ENCODE measurements at places on chromosomes 5 and 9.

DNA sequence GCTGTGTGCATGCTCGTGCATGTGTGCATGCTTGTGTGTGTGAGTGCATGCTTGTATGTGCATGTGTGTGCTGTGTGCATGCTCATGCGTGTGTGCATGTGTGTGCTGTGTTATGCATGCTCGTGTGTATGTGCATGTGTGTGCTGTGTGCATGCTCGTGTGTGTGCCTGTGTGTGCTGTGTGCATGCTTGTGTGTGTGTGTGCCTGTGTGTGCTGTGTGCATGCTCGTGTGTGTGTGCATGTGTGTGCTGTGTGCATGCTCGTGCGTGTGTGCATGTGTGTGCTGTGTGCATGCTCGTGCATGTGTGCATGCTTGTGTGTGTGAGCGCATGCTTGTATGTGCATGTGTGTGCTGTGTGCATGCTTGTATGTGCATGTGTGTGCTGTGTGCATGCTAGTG is 30.3 kb upstream of the SH3PXD2B start:
- DNase-seq = no peak

DNA sequence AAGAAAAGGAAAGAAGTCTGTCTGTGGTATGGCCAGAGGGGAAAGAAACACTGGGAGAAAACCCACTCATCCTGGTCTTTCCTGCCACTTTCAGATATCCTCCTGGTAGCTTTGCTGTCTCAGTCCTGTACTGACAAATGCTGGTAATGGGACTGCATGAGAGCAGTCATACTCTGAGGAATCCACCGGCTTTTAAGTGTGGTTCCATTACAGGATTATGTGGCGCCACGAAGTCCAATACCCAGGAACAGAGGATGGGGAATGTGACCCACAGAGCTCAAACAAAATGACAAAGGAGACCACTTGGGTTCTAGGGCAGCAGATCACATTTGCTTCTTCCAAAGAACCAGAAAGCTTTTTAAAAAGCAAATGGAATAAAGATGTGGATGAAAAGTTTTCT is 26.3 kb upstream of the FBP1 start:
- DNase-seq = no peak

GRCh38 chr9:115191667-115192066 is 73.7 kb upstream of the TNC start:
- DNase-seq = no peak

GRCh38 chr9:87973122-87973521 is 1.2 kb downstream of the CDK20 start:
- no peak for DNase-seq

- DNase-seq = no peak
Measured at GRCh38 chr9:95826183-95826838, 49.2 kb upstream of the ERCC6L2 start.

GRCh38 chr9:23041466-23041865 is 594.8 kb downstream of the DMRTA1 start:
- no peak for DNase-seq

DNA sequence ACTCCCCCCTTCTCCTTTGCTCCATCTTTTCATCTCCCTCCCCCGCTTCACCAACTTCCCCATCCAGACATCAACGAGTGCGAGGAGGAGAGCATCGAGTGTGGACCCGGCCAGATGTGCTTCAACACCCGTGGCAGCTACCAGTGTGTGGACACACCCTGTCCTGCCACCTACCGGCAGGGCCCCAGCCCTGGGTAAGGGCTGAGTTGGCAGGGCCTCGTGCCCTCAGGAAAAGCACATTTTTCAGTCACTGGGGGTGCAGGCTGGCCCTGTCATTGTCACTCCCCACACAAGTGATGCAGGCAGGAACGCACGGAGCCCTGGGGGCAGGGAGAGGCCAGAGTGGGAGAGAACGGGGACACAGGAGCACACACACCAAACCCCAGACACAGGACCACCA is 12.4 kb upstream of the ASS1 start:
- no peak for DNase-seq

DNA sequence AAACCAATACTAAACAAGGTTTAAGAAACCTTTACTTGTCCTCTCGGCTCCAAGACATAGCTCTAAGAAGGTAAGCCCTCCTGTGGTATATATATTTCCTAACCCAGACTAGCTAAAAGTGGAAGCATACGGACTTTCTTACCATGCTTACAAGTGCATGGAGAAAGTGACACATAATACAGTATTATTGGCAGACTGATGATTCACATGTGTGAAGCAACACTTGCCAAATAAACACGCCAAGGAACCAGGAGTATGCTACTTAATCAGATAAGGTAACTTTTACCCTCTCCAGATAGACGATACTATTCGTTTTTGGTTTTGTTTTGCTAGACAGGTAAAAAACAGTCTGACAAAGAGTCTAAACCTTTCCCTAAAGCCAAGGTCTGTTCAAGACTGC is 264.1 kb downstream of the MLLT3 start:
- DNase-seq = no peak

- peak; percentile 39 for DNase-seq
Measured at GRCh38 chr9:92438900-92439526, 14.7 kb upstream of the OMD start.

DNA sequence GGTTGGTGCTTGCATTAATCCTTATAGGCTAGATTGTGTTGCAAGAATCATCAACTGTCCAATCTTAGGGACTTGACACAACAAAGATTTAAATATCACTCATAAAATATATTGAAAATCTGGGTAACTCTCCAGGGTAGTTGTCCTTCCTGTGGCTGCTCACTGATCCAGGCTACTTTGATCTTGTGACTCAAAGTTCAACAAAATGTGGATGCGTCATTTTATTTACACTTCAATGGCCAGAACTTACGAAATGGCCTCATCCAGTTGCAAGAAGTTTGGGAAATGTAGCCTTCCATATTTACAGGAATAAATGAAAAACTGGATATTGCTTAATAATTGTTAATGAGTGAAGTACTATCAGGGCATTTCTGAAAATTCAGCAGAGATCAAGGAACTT is 235.5 kb upstream of the ACTBL2 start:
- DNase-seq = no peak

DNA sequence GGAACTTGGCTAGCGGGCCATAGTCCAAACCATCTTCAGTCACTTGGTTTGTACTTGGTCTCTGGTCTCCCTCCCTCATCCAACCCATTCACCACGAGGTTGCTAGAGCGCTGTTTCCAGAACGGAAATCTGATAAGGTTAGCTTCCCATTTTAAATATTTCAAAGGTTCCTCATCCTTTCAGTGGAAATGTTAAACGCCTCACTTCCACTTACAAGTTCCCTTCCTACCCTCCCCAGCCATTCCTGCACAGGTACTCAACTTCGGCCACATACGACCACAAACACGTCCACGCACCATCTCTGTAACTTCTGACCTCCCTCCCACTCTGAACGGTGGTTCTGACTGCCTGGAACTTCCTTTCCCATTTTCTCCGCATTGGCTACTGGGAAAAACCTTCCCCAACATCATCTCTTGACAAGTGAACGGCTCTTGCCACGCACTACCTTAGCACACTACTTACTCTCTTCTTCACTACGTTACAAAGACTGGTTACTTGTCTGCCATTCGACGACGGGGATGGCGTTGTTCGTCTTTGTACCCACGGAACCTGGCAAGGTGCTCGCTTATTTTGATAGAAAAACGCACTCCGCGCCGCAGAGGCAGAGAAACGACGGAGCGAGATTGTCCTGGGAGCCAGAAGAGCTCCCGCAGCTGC is 629 bp downstream of the CCNH start:
- peak; percentile 8 for DNase-seq

GRCh38 chr9:98117984-98118639 is 910 bp downstream of the TRIM14 start:
- DNase-seq = peak; percentile 16

DNA sequence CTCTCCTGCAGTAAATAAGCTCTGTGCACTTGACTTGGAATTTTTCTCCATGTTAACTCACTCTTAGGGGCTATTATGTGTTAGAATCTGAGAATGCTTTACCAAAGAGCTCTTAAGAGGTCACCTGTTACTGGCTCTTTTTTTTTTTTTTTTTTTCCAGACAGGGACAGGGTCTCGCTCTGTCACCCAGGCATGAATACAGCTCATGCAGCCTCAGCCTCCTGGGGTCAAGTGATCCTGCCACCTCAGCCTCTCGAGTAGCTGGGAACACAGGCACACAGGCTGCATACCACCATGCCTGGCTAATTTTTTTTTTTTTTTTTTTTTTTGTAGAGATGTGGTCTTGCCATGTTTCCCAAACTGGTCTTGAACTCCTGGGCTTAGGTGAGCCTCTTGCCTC is 22.1 kb downstream of the HMGXB3 start:
- DNase-seq = no peak

GRCh38 chr5:66814146-66814991 is 218.2 kb downstream of the MAST4 start:
- peak; percentile 44 for DNase-seq

DNA sequence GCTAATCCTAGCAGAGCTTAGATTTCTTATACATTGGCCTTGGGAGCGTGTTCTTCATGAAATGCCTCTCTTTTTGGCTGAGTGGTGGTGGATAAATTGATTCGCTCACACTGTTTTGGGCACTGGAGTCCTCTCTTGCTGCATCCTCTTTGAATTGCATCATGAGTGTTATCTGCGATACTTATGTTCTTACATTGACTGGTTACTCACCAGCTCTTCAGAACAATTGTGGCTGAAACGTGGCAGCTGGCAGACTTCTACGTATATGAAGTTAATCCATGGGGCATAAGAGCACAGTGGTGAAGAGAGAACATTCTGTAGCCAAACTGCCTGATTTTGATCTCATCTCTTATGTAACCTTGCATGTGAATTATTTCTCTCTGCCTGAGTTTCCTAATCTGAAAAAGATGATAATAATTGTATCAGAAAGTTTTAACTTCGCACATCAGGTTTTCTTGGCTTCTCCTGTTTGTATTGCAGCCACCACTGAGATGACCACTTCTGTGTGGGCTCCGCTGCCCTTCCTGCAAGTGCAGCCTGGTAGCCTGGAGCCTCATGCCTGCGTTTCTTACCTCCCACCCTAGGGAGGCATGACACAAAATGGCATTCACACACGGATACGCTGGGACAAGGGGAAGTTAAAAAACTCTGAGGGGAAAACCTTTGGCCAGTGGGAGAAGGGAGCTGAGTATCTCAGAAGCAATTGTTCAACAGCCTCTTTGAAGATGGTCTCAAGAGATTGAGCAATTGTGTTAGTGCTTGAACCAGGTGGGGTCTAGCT is 295.2 kb downstream of the ARHGAP26 start:
- DNase-seq = peak; percentile 44

DNA sequence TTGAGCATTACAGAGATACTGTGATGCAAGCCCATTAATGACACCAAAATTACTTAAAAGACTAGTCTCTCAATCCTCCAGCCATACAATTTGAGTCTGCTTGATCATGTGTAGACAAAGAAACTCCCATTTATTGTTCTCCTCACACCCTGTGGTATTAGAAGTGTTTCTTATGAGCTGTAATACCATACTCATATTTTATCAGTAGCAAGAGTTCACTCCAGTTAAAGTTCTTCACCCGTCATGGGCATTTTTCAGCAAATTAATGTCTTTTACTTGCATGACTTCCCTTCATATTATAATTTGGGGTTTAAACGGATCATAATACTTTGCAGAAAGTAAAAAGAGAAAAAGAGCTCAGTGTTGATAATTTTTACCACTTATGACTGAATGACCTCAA is 242.9 kb downstream of the BNC2 start:
- no peak for DNase-seq

DNA sequence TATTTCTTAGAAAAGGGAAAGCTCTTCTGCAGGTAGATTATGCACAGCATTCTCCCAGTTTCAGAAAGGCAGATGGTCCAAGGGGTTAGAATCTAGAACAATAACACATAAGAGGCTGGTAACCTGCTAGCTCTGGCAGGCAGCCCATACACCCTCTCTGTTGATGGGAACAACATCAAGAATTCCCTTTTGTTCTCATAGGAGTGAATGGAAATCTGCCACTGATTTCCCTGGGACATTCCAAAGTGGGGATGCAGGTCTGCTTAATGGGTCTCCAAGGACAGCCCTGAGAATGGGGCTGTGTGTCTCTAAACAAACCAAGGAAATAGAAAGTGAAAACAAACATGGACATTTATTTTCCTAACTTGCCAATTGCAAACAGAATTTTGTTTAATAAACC is 456.8 kb downstream of the EBF1 start:
- no peak for DNase-seq

DNA sequence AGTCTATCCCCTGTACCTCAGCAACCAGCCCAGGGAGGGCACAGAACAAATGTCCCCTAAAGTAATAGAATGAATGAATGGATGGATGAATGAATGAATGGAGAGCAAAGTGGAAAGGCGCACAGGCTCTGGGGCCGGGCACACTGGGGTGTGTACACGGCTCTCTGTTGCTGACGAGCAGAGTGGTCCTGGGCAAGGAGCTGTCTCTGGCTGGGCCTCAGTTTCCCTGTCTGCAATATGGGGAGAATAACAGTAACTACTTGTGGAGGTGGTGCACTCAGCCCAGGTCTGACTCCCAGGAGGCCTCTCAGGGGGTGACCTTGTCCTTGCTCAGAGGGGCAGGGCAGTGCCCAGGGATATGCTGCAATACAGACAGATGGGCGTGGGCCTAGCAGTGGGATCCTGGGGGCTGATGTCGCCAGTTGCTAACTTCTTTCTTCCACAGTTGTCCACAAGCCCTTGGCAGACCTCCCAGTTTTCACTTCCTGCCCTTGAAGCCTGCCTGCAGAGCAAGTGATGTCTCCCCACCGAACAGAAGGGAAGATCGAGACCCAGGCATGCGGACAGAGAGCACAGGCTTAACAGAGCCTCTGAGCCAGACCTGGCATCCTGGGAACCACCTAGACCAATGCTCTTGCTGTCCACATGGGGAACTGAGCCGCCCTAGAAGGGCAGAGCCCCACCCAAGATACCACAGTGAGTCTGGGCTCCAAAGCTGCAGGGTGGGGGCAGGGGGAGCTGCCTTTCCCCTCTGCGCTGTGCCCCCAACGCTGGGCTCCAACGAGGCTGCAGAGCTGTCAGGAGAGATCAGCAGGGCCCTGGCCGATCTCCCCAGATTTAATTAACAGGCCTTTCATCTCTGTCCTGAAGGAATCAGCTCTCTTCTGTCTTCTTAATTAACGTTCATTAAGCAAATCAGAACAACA is 13.6 kb upstream of the LAMC3 start:
- DNase-seq = peak; percentile 85

- DNase-seq = no peak
Measured at GRCh38 chr9:133470988-133471387, 7.9 kb downstream of the SLC2A6 start.

DNA sequence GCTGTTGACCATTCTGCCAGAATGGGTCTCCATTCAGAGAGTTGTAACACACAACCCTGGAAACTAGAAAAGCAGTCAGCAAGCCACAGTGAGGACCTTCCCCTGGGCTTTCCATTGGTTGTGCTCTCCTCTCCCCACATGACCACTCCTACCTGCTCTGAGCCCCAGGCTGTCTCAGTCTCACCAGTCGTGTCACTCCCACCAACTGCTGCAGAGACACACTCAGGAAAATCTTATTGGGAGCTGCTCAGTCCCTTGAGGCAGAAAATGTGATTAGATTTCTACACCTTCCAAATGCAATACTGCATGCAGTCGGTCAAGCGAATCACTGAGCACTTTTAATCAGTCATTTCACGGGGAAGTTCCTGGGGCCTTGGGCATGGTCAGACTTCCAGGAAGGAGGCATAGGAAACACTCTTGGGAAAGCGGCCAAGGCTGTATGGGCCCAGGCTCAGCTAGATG is 284.2 kb upstream of the NMUR2 start:
- DNase-seq = no peak

GRCh38 chr5:19264821-19265220 is 723.2 kb downstream of the CDH18 start:
- no peak for DNase-seq
